Hematopoietic multipotent progenitor cell treated with erythropoietin and hydrocortisone succinate and interleukin-3 and kit ligand, for 8 days (in vitro differentiated cells): ENCODE measurements at places on chromosomes 11 and 22.

GRCh38 chr11:19777039-19777376 is 64.4 kb downstream of the NAV2 start:
- DNase-seq, result no peak

- DNase-seq, result no peak
These were observed 281.7 kb upstream of the MTNR1B start for GRCh38 chr11:92687724-92688123.

DNA sequence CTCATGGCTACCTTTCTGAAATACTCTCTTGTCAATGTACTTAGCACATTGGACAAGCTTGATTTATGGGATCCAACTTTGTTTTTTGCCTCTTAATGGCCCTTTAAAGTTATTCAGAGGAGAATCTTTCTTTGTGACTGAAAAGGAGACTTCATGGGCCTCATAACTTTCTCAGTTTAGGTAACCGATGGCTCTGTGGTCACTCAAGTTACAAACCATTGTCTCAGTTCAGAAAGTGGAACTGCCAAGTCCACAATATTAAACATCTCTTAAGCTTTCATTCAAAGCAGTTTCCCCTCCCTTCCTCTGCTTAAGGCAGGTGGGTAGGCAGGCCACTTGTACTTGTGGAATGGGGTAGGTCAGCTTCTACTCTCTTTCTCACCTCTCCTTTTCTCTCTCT is 12.3 kb upstream of the ARL14EP start:
- no peak for DNase-seq

GRCh38 chr11:70323806-70324205 is 53.3 kb downstream of the PPFIA1 start:
- DNase-seq, result no peak

DNA sequence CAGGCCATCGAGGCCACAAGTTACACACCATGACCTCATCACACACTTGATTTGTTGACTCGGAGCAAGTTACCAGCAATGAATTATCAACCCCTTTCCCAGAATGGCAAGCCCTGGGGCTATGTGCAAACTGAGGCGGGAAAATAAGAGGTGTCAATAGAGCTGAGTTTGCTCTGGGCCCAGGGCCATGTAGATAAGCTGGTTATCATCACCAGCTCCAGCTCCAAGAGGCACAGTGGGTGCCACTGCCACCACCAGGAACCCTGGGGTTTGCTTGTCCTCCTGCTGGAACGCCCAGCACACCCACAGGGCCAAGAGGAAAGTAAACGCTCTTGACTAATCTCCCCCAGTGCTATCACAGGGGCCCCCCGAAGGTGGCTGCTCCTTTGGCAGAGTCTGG is 13.0 kb upstream of the VPS37C start:
- peak; percentile 81 for DNase-seq

DNA sequence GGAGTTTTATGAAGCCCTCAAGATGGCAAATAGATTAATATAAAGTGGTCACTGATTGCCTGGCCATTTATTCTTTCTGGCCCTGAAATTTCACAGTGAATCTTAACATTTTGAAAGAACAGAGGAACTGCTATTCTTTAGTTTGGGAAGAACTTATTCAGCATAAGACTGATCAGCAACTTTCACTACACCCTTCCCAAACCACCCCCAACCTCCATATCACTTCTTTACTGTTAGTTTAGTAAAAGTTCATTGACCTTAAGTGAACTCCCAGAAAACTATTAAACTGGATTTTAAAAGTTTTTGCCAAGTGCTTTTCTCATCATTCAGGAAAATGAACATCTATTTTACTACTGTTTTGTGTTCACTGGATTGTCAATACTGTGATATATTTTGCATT is 77.4 kb downstream of the NARS2 start:
- DNase-seq, result no peak

GRCh38 chr11:115181538-115181937 is 322.7 kb downstream of the CADM1 start:
- DNase-seq, result no peak

DNA sequence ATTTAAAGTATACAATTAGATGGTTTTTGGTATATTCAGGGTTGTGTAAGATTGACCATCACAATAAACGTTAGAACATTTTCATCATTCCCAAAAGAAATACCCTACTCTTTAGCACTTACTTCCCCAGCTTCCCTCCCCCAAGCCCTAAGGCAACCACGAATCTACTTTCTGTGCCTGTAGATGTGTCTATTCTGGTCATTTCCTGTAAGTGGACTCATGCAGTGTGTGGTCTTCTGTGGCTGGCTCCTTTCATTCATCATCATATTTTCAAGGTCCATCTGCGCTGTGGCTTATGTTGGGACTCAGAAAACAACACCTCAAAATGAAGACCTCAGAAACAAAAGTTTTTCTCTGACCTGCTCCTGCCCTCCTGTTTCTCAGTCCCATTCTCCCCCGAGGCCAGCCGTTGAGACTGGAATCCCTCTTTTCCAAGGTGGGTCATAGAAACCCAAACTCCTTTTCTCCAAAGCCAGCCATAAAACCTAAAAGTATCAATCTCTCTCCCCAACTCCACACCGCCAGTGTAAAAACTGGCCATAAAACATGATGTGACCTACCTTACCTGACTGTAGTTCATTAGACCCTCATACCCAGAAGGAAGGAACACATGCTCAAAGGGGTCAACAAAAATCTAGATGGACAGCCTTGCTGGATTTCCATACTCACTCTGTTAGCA is 12.9 kb upstream of the TMPRSS13 start:
- DNase-seq, result no peak

- DNase-seq, result peak; percentile 87
These were observed 23.9 kb upstream of the SCGB1A1 start for GRCh38 chr11:62394825-62395538.

- no peak for DNase-seq
These were observed 66.9 kb downstream of the SCN3B start for GRCh38 chr11:123587559-123587958.

DNA sequence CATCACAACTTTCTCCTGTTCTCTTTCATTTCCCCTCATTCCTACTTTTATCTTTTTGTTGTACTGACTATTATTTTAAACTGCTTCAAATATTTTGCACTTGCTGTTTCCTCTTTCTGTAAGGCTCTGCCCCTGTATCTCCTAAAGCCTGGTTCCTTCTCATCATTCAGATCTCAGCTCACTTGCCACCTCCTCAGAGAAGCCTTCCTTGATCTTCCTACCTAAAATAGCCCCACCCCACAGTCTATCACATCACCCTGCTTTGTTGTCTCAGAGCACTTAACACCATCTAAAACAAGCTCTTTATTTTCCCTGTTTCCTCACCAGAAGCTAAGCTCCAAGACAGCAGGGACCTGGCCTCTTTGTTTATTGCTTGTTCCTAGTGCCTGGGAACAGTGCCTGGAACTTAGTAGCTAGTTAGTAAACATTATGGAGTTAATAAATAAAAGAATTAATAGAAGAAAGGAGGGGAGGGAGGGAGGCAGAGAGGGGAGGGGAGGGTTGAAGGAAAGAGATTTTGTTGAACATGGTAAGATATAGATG is 2.5 kb upstream of the STK33 start:
- DNase-seq, result no peak

DNA sequence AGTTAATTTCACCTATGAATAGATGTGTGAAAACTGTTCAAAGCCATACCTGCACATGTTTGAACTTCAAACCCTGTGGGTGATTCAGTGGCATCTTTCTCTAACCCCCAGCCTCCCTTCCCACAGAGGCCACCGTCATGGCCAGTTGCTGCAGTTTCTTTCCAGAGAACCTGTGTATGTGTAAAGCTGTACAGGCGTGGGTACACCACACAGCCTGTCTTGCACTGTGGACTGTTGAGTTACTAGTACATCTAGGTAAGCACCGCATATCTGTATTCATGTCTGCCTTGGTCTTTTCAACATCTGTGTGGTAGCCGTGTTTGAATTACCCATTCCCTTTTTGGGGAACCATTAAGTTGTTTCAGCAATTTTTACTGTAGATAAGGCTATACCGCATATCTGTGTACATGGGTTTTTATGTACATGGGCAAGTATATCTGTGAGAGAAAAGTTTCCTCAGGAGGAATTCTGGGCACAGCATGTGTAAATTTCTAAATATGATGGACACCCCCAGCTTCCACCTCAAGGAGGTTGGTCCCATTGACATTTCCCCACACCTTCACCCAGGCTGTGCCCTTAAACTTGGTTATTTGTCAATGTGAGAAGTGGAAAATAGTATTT is 13.9 kb downstream of the NEAT1 start:
- peak; percentile 19 for DNase-seq

- peak; percentile 91 for DNase-seq
These were observed 33.3 kb downstream of the MARK2 start for GRCh38 chr11:63871962-63872799.

GRCh38 chr11:6237761-6238302 is 1.1 kb upstream of the CNGA4 start:
- peak; percentile 43 for DNase-seq

DNA sequence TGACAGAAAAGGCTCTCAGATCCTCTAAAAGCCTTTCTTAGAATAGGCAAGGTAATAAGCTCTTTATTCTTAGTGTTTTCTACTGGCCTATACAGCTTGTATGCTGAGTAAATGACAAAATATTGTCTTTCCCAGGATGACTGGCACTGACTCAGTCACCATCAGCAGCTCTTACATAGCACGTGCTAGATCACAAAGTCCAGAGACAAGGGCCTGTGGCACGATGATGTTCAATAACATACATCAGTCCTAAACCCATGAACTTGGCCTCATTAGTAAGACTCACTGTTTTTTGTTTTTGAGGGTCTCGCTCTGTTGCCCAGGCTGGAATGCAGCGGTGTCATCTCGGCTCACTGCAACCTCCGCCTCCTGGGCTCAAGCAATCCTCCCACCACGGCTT is 42.7 kb downstream of the CELF1 start:
- no peak for DNase-seq

GRCh38 chr11:108364159-108364558 is 103.2 kb downstream of the C11orf65 start:
- no peak for DNase-seq

- DNase-seq, result peak; percentile 85
These were observed 119.4 kb downstream of the TTC28 start for GRCh38 chr22:28560046-28560742.

DNA sequence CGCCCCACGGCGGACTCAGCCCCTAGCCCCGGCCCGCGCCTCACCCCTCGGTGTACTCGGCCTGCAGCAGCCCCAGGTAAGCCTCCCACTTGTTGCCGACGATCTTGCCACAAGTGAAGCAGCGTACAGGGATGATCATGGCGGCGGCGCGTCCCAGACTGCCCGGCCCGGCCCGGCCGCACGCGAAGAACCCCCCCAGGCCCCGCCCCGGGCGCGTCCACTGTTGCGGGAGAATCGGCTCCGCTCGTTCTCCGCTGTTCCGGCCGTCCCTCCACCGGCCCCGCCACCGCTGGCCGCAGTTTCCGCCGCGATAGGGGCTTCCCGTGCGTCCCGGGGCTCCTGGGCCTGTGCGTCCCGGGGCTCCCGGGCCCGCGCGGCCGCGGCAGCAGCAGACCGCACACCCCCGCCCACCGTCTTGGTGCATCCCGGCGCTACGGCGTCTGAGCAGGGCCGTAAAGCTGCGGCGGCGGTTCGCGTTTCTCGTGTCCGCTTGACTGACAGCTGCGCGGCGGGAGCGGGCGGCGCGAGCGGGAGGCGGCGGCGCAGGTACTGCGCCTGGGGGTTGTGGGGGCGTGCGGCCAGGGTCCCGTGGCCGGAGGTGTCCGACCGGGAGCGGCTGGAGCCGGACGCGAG is at the start of the genes POLR2L and TSPAN4:
TSS of gene POLR2L (minus strand) at position 160 of the 633 bp plus-strand sequence. CDS start at position 139, 21 bp downstream.
TSS of gene TSPAN4 (plus strand) at position 483 of the 633 bp plus-strand sequence. CDS start 7,453 bp downstream, outside the sequence.
- peak; percentile 88 for DNase-seq

DNA sequence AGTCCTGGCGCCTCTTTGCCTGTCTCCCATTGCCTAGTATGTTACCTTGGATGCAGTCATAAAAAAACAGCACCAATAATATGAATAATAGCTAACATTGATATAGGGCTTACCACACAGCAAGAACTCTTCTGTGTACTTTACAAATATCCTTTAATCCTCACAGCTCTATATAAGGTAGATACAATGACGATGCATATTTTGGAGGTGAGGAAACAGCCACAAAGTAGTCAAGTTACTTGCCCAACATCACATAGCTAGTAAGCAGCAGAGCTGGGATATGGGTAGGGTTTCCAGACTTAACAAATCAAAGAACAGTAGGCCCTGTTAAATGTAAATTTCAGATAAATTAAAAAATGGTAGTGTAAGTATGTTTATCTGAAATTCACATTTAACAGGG is 128.8 kb downstream of the ST3GAL4 start:
- DNase-seq, result no peak
